ENCODE measurements at places on chromosomes 7 and 10.

GRCh38 chr10:62193479-62193878, 75.2 kb downstream of the RTKN2 start:
- DNase-seq, result no peak

- no peak for DNase-seq
Measured at GRCh38 chr10:18333621-18334020, 193.4 kb downstream of the CACNB2 start.

DNA sequence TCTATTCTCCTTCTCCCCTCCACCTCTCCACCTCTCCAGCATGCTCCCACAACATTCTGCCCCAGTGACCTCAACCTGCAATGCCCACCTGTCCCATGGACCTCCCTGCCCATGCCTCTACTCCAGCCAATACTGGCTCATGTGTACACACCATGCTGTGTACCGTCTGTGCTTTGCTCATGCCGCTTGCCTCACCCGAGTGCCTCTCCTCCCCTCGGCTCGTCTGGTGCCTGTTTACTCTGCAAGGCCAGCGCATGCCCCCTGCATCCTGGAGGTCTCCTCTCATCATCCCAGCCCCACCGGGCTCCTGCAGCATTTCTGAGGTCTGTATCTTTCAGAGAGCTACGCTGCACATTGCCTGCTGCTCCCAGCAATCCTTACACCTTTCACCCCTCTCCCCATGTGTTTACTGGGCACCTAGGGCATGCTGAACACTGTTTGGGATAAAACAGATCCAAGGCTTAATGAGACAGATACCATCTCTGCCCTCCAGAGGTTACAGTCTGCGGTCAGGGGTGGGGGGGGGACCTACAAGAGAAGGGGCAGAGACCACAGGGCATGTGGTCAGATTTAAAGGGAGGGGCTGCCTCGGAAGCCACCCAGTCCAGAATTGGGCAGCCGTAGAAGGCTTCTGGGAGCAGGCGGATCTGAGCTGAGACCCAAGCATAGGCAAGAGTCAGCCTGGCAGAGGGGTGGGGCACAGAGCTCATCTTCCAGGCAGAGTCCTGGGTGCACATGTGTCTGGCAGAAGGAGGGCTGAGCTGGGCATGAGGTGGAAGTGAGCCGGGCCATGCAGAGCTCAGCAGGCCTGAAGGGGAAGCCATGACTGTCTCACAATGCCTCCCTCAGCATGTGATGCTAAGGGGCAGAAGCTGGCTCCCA, 29.6 kb upstream of the PSAP start:
- DNase-seq, result no peak

DNA sequence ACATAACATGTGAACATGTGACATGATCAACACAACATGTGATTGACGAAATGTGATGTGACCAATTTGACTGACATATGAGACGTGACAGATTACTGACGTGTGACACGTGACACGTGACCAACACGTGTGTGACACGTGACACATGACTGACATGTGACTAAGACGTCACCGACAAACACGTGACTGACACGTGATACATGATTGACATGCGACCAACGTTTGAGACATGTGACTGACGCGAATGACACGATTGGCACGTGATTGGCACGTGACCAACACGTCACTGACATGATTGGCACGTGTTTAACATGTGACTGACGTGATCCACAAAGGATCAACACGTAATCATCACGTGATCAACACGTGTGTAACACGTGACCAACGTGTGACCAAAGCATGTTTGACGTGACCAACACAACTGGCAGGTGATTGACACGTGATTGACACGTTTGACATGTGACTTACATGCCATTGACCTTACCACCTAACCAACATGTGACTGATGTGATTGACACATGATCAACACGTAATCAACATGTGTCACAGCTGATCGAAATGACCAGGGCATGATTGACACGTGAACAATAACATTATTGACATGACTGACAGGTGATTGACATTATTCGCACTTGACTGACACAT, 23.7 kb downstream of the CRPPA start:
- DNase-seq, result no peak

DNA sequence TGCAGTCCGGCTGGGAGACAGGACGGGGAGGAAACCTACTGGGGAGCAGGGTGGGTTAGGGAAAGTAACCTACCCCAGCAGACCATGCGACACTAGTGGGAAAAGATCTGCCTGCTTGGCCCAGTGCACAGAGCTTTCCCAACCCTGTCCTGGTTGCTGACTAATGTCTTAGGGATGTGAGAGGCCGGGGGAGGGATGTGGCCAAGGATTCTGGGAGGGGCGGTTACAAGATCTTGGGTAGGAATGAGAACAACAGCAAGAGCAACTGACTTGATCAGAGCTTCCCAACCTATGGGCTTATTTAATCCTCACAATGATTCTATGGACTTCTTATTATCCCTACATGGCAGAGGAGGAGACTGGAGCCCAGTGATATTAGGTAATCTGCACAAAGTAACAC, 24.0 kb upstream of the EIF5AL1 start:
- DNase-seq, result no peak

DNA sequence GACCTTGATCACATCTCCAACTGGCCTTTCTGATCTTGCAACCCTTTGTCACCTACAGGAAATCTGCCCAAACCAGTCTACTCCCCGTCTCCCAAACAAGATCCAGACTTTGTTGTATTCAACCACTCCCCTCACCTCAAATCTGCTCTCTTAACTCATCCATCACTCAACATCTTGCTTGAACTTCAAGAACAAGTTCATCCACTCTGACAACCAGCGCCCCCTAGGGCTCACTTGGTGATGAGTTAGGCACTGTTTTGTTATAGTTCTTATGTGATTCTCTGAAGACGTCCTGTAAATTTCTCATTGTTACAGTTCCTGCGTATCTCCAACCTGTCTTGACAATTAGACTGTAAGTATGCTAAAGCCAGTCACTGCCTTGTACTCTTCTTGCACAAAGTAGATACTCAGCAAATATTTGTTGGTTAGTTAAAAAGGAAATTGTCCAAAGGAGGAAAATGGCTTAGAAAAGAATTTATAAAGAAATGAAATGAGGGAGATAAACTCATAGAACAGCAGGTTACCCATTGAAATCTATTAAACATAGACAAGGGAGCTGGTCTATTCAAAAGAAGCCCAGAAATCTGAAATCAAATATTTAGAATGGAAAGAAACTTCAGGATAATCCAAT, 5.3 kb downstream of the FRMD4A start:
- no peak for DNase-seq

GRCh38 chr10:113125612-113126011, 175.6 kb downstream of the TCF7L2 start:
- no peak for DNase-seq

- DNase-seq, result no peak
Measured at GRCh38 chr10:14571866-14572507, 202.7 kb downstream of the FAM107B start.
